Activated naive CD4-positive, alpha-beta T cell (primary cell): ENCODE measurements at places on chromosomes 1 and 21.

GRCh38 chr1:225670806-225671733, 18.1 kb upstream of the ENAH start:
- no peak for DNase-seq

GRCh38 chr21:39712976-39713375, 32.0 kb upstream of the IGSF5 start:
- DNase-seq = no peak

GRCh38 chr1:89699451-89699986, 66.6 kb downstream of the LRRC8C start:
- no peak for DNase-seq

DNA sequence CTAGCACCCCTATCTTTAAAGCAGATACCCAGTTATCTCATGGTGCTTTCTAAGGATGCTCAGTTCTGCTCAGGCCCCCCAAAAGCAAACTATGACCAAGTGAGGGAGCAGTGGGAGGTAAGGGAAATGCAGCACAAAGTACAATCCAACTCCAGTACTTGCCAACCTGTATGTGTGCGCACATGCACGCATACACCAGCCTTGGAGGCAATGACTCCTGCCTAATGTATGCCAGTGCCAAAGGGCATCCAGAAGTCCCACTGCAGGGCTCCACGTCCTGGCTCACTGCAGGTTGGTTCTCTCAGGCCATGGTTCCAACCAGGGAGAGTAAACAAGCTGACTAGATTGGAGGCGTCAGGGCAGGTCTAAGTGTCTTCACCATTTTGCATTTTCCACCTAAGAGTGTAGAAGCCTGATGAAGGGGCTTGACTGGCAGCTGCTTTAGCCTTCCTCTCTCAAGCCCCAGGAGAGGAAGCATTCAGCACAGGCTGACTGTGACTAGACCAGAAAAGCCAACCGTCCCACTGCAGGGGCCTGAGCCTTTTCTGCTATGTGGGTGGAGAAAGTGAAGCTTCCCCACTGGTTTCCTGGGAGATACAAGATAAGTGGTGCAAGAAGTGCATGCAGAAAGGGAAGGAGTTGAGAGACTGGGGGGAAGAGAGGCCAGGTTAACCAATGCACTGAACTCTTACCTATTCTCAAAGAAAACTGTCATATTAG, 7.7 kb downstream of the AMIGO1 start:
- no peak for DNase-seq

- no peak for DNase-seq
Observed at GRCh38 chr1:42737257-42737656, 2.8 kb downstream of the CLDN19 start.

DNA sequence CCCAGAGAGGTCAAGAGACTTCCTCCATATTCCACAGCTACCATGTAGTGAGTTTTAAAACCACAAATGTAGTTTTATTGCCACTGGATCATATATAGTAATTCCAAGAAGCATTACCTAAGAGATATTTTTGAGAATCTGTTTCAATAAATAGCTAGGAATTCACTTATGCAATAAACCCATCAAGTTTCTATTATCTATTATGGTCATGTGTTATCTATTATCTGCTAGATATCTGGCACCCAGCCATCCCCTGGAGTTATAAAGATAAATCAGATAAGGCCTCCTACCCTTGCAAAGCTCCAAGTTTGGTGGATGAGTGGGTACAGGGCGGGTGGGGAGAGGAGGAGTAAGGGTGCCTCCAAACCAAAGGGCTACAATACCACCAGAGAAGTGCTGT, 10.3 kb upstream of the VWA5B1 start:
- DNase-seq = no peak

GRCh38 chr1:91944087-91944486, 5.1 kb upstream of the BRDT start:
- DNase-seq = no peak

DNA sequence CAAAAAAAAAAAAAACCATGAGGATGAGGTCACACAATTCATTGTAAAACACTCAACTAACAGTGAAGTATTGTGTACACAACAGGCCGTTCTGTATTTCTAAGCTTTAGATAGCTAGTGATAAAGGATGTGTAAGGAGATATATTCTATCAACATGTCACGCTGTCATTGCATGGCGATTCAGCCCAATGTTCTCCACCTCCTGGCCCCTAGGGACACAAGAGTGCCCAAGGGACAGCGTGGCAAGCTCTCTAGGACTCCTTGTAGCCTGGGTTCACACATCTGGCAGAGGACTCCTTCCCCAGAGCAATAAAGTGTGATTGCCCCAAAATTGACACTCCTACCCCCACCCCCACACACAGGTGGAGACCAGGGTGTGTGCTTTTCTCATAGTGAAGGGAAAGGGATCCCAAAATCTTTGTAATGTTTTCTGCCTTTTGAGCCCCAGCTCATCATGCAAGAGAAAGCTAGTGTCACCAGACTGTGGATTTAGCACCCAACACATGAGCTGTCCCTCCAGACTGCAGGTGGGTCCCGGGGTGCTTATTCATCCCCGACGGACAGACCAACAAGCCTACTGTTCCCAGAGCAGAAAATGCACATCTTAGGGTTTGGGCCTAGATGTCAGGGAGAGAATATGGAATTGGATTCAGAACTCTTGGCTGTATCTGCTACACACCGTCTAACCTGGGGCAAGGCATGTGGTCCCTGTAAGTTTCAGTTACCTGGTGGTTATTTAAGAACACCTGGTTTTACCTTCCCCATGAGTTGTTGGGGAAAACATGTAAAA, 11.5 kb downstream of the TMPRSS3 start:
- DNase-seq = no peak

- DNase-seq = no peak
Observed at GRCh38 chr1:117271959-117272358, 61.2 kb upstream of the VTCN1 start.

DNA sequence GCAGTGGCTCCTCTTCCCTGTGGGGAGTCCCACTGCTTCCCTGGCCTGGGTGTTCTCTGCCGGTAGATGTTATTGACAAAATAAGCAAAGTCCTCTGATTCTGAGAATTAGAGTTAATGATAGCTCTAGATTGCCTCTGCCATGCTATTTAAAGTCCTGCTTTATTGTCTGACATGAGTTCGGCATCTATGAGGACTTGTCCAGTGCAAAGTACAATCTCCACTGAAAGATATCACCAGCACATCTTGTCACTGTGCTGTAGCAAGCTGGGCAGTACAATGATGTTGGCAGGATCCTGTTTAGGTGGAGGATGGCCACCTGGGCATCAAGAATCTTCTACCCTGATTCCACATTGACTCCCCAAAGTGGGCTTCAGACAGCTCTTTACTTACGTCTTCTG, 54.0 kb upstream of the ATP5PO start:
- no peak for DNase-seq

- DNase-seq = no peak
Observed at GRCh38 chr1:17612831-17613230, 73.3 kb downstream of the ARHGEF10L start.

GRCh38 chr1:22761821-22762220, 51.2 kb downstream of the EPHB2 start:
- DNase-seq = no peak

DNA sequence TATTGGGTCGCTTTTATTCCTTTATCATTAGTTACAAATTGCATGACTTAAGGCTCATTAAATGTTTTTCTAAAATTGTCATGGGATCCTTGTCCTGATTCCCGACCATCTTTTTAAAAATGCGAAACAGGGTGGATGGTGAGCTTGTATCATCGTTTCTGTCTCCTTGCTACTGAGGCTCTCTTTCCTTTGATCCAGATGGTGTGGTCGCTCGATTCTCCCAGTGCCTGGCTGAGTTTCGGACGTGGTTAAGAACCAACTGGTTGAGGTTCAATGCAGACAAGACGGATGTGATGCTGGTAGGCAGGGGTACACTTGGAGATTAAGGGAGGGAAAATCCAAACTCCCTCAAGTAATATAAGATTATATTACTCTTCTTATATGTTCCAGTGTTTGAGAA, 1.2 kb downstream of the MIER1 start:
- no peak for DNase-seq

DNA sequence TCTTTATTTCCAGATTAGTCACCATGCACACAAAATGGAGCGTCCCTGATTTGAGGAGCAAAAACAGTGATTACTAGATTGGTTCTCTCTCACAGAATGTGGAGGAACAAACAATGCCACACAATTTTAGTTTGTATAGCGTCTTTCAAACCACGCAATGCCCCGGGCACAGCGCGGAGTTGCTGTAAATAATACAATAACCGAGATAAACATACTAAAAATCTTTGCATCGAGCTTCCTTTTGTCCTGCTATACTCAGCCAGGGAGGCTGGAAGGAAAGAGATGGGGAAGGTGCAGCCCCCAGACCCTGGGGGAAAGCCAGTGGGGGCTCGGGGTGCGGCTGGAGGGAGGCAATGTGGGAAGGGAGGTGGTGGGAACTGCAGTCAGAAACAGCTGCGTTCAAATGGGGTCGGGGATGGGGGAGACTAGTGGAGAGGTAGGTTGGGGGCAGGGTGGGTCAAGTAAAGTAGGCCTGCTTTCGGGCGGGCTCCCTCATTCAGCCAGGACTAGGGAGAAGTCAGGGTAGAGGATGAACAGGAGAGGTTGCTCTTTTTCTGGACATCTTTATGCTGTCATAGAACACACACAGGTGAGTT, 366.3 kb downstream of the RPS6KC1 start:
- DNase-seq = no peak

DNA sequence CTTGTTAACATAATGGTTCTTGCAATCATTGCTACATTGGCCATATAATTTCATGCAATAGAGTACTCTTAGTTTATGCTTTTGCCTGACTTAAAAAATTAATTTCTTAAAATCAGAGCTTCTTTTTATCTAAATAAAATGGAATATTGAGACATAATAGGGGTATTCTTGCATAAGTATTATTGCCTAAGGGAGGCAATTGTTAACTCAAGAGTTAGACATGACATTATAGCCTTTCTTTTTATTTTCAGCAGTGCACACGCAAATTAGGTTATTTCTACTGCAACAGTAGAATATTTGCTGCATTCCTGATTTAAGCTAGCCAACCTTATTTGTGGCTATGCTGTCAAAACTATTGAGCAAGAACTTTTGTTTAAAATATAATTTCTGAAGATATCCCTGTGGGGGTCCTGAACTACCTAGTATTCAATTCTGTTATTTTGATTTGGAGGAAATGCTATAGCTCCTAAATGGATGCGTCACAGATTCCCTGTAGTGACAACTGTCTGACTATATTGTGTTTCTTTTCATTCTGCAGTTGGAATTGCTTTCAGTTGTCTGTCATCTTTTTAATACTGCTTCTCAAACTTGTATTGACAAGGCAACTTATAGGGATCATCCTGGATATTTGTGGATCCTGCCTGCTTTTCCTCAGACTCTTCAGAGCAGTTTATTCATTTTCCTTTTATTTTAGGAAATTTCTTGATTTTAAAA, 211.0 kb downstream of the PATJ start:
- DNase-seq = no peak

GRCh38 chr1:167791281-167792187, 69.8 kb downstream of the MPZL1 start:
- DNase-seq = no peak

DNA sequence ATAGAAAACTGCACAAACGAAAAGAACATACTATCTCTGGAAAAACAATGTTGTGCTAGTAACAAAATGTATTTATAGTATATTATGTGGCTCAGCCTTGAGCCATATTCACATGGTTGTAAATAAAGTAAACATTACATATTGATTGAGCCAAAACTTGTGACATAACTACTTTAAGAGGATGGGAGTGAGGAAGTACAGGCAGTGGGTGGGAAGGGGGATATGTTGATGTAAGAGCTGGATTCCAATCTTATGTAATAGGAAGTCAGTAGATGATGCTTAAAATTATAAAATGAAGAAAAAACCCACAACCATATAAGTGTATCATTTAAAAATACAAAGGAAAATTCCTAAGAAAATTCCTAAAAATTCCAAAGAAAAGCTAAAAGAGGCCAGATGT, 42.7 kb downstream of the RHOU start:
- DNase-seq = no peak

DNA sequence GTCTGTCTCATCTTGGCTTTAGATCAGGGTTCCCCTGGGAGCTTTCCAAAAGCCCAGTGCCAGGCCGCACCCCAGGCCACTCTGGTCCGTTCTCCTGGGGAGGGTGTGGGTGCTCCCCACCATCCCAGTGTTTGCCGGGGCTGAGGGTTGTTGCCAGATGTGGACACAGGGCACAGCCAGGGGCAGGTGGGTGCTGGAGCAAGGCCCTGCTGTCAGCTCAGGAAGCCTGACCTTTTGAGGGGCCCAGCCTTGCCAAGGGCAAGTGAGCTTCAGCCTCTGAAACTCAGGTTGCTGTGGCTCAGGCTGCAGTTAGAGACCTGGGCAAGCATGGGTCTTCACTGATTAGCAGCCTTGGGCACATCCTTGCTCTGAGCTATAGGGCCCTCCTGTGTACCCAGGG, 22.8 kb upstream of the ZBTB21 start:
- no peak for DNase-seq

DNA sequence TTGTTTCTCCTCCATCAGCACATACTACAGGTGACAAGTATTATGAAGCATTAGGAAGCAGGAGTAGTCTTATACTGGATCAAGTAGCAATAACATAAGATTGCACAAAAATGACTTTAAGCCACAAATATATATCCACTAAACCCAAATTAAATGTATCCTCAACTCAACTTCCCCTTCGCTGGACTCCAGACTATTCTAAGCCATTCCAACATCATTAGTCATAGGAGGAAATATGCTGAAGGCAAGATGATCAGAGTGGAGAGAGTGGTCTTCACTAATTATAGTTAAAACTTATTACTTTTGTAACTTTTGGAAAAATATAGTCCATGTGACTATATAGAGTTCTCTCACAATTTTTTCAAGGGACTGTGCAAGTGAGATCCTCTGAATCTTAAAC, 390.7 kb upstream of the ZP4 start:
- no peak for DNase-seq

DNA sequence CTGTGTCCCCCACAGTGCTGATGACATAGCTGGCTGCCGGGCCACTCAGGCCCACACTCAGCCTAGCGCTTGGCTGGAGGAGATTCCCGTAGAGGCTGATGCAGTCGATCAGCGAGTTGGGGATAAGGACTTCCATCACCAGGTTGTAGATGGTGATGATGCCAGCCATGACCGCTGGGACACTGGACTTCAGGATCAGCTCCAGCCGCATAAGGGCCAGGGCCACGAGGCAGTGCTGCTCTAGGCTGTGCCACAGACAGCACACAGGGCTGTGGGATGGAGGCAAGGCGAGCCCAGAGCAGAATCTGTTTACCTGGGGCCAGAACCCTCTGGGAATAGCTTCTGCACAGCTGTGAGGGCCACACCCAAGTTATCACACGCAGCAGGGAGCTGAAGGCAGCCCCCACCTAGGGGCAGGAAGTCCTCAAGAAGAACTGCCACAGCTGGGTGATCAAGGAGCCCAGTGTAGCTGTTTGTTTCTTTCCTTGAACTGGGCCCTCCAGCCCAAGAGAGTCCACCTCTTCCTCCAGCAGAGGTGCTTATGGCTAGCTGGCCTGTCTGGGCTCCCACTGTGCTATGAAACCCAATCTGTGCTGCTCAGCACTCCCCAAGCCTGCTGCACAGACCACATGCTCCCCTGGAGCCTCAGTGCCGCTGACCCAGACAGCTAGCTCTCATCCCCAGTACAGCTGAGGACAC, 6.2 kb downstream of the SLC2A1 start:
- DNase-seq = no peak
